Uterus (tissue), 4 donors: ENCODE measurements at places on chromosomes 7 and 10. TPM values are rescaled to one million over a fixed set of nuclear protein-coding genes. Genes with fewer than 3 reads are reported as not detected.

GRCh38 chr7:33547880-33548279 lies 357.5 kb upstream of the BMPER start:
- DNase-seq, result no peak

DNA sequence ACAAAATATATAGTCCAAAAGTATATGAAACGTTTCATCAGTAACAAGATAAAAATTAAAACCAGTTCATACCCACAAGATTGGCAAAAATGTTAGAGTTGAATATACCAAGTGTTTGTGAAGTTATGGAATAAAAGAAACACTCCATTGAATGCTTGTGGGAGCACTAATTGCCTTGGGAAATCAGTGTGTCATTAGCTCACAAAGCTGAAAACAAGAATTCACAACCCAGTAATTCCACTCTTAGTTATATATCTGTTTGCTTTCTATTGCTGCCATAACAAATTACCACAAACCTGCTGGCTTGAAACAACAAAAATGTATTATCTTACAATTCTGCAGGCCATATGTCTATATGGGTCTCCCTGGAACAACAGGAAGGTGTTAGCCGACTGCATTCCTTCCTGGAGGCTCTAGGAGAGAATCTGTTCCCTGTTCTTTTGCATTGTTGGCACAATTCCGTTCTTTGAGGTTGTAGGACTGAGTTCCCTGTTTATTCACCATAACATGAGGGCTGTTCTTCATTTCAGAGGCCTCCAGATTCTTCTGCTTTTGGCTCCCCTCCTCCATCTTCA lies 45.7 kb downstream of the SEM1 start:
- DNase-seq, result no peak

DNA sequence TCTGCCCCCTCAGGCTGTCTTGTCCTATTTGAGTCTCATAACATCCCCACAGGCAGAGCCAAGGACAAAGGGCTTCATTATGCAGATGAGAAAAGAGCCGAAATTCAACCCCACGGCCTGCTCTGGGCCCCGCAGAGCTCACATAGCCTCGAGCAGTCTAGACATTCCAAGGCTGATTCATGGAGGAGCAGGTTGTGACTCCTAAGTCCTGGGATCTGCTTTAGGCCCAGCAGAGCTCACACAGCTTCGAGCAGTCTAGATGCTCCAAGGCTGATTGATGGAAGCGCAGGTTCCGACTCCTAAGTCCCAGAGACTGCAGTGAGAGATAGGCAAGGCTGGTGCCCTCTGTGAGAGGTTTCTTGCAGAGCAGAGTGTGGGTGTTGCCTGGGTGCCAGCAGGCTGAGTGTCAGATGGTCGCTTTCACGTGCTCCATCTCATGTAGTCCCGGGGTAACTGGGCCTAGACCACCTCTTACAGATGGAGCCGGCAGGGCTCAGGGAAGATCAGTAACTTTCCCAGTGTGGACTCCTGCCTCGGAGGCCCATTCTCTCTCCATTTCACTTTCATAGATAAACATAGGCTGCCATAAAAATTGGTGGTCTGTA lies 436.1 kb upstream of the FOXK1 start:
- no peak for DNase-seq

DNA sequence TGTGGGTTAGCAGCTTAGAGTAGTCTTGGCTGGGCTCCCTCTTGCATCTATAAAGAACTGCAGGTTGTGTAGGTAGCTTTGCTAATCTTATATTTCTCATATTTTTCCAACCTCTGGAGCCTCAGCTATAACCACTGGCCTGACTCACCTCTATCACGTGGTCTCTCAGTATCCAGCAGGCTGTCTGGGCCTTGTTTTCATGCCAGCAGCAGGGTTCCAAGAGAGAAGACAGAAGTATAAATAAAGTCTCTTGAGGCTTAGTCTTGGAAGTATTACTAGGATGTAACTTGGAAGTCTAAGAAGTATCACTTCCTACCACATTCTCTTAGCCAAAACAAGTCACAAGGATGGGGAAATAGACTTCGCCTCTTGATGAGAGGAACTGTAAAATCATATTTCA lies 73.3 kb downstream of the WIPF3 start:
- peak; percentile 20 for DNase-seq

GRCh38 chr7:135109976-135110375 lies 37.9 kb upstream of the TMEM140 start:
- no peak for DNase-seq

- peak; percentile 91 for DNase-seq
Observed at GRCh38 chr10:25015828-25016375, at the start of gene ENKUR. ENKUR (minus strand) TSS chr10:25016158; CDS start chr10:25015936, 222 bp downstream.

GRCh38 chr10:121106611-121107010 lies 255.4 kb downstream of the WDR11 start:
- no peak for DNase-seq

DNA sequence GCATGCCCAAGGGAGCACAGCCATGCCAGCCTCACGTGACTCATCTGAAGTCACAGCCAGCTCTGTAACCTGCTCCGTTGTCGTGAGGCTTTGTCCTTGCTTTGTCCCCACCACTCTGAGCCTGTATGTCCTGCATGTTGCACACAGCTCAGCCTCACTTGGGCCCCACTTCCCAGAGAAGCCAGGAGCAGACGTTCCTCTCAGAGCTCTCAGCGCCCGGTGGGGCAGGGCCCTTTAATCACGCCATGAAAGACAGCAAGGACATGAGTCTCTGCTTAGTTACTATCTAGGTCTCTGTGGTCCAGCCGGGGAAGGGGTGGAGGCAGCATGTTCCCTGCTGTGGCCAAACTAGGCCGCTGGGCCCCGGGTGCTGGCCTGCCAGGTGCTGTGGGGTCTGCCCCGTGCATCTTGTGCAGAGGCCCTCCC lies 127.4 kb upstream of the FAM20C start:
- no peak for DNase-seq

Gene NME8
- total RNA-seq, result not detected

Gene SLC29A4
- 1.8 TPM for total RNA-seq

DNA sequence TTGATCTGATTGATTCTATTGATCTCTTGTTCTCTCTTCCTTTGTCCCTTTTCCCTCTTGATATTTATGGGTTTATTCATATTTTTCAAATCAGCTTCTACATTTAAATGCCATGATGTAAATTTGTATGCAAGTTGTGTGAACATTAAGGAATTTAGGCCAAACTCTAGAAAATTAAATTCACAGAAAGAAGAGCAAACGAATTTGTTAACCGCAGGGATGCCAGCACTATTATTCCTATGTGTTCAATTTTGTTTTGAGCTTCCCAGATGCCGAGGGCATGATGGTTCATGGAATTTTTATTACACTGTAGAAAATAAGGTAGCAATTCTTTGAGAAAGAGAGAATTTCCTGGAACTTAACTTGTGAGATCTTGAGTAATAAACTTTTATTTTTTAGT lies 220.9 kb downstream of the BUB3 start:
- no peak for DNase-seq

DNA sequence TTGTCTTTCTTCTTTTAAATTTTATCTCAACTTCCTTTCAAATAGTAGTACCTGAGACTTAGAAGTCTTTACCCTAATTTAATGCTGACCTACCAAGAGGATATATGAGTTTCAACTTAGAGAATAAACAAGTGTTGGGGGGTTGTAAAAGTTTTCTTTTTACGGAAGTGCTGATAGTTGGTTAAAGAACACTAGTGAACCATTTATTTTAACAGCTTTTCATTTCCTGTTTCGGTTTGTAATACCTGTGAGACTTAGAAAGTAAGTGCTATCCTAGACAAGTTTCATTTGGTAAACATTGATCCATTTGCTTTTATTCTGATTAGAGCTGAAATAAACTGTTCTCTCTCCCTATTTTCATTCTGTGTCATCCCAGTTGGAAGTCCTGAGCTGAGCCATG lies 683.1 kb upstream of the SORCS1 start:
- no peak for DNase-seq

- no peak for DNase-seq
Observed at GRCh38 chr7:42831006-42831717, 80.7 kb downstream of the C7orf25 start.

Gene CRYGN
- total RNA-seq, result not detected

- no peak for DNase-seq
Observed at GRCh38 chr7:22386865-22387264, 29.9 kb upstream of the RAPGEF5 start.

GRCh38 chr10:1137499-1138163 lies 81.4 kb downstream of the WDR37 start:
- DNase-seq, result no peak

GRCh38 chr10:30988831-30989435 lies 42.7 kb downstream of the ZNF438 start:
- no peak for DNase-seq

Gene SLC18A3
- total RNA-seq, result not detected

DNA sequence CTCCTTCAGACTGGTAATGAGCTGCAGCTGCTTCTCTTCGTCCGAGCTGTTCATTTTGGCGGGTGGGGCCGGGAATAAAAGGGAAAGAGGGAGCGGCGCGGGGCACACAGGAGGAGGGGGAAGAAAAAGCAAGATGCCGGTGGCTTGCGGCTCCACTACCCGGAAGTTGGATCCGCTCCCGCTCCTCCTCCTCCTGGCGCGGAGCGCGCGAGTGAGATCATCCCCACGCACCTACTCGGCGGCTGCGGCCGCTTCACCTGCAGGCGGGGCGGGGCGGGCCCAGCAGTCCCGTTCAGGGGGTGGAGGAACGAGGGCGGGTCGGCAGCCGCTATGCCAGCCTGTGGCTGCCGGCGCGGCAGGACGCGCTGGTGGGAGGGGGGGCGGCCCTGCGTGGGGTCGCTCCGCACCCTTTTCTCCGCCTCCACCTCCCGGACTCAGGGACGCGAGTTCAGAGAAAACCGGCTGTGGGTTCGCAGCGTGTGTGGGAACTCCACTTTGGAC lies at the start of gene SHTN1:
Gene SHTN1 (minus strand): TSS at position 162 of the 501 bp plus-strand sequence. CDS start 108 bp downstream, at position 54.
- DNase-seq, result peak; percentile 78

Gene ASAH2
- total RNA-seq, result not detected

Gene ACTR3C
- 2.6 TPM for total RNA-seq

Gene GIMAP6
- 37.3 TPM for total RNA-seq

- no peak for DNase-seq
Observed at GRCh38 chr7:142753366-142753765, 4.1 kb downstream of the PRSS1 start.

Gene NEBL
- 0.26 TPM for total RNA-seq

- DNase-seq, result peak; percentile 19
Observed at GRCh38 chr7:95199779-95200558, 124.4 kb downstream of the PON1 start.

GRCh38 chr7:1011297-1012003 lies 28.5 kb downstream of the CYP2W1 start:
- no peak for DNase-seq

Gene CRHR2
- not detected for total RNA-seq

DNA sequence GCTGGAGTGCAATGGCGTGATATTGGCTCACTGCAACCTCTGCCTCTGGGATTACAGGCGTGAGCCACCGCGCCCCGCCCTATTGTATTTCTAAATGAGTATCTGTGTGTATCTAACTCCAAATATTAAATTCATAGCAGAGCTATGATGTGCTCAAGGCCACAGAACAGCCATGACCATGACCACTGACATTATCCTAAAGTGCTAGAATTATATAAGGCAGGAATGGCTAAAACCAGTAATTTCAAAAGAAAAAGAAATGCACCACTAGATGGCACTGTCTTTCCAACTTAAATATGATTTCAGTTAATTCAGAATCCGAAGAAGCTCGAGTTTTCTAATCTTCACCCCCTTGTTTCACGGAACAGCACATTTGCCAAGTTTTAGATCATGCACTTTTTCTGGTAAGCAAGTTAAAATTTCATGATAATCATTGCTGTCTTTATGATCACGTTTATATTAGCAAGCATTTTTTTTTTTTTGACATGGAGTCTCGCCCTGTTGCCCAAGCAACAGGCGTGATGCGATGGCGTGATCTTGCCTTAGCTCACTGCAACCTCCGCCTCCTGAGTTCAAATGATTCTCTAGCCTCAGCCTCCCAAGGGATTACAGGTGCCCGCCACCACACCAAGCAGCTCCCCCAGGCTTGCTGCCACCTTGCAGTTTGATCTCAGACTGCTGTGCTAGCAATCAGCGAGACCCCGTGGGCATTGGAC lies 65.3 kb downstream of the OR13A1 start:
- no peak for DNase-seq

- peak; percentile 72 for DNase-seq
Observed at GRCh38 chr7:20329389-20330238, 1.1 kb upstream of the ITGB8 start.

Gene CHST3
- 44.7 TPM for total RNA-seq

Gene METTL27
- 9.3 TPM for total RNA-seq

Gene LIPJ
- total RNA-seq, result 0.59 TPM

GRCh38 chr7:26159243-26159642 lies 7.2 kb downstream of the NFE2L3 start:
- no peak for DNase-seq

Gene STOX1
- total RNA-seq, result 4.2 TPM

DNA sequence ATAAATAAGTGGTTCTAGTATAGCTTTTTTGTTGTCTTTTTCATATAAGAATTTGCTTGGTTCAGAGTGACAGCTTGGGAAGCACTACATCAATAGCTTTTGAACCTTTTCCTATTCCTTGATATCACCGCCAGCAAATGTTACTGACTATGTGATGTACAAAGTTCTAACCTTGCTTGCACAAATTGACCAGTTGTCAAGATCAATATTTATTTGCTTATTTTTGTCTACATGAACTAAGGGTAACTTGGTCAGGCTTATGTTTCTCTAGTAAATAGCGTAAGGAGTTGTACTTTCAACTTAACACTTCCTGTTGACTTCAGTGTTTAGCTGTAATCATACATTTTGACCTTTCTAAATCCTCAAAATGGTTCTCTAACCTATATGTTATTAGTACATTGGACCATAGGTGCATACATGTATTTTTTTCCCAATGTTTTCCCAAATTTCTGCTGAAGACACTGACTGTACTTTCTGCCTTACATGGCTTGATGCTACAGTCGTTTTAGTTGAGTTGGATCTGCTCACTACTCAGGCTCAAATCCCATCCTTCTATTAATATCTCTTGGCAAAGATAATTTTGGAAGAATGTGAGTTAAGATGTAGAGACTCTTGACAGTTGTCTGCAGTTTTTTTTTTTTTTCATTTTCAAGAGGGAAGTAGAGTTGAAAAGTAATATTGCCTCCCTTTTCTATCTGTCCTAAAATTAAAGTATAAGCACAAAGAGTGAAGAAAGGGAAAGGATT lies 239.1 kb upstream of the KAT6B start:
- DNase-seq, result no peak

- DNase-seq, result no peak
Observed at GRCh38 chr10:83909001-83909400, 230.3 kb upstream of the GHITM start.

- DNase-seq, result no peak
Observed at GRCh38 chr10:20089879-20090278, 273.6 kb downstream of the PLXDC2 start.

- DNase-seq, result no peak
Observed at GRCh38 chr10:93058139-93058538, 2.5 kb upstream of the CYP26C1 start.

Gene CHRM2
- total RNA-seq, result 0.49 TPM

GRCh38 chr7:101169110-101169837 lies 3.9 kb upstream of the VGF start:
- DNase-seq, result no peak

DNA sequence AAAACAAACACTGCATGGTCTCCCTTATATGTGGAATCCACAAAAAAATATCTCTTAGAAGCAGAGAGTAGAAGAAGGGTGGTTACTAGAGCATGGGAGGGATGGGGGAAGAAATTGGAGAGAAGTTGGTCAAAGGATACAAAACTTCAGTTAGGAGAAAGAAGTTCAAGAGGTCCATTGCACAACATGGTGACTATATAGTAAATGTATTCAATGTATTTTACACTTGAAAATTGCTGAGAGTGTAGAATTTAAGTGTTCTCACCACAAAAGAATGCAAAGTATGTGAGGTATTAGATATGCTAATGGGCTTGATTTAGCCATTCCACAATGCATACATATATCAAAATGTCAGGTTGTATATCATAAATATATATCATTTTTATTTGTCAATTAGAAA lies 232.0 kb upstream of the CELF2 start:
- no peak for DNase-seq
